Lower lobe of right lung (tissue), 2 donors: ENCODE measurements at places on chromosomes 1 and 21. TPM values are rescaled to one million over a fixed set of nuclear protein-coding genes. Genes with fewer than 3 reads are reported as not detected.

Gene DMRTA2
- total RNA-seq = not detected

Gene TSSK3
- 2.1 TPM for total RNA-seq

Gene MRPL37
- total RNA-seq = 41.8 TPM

Gene CXADR
- total RNA-seq = 26.6 TPM

DNA sequence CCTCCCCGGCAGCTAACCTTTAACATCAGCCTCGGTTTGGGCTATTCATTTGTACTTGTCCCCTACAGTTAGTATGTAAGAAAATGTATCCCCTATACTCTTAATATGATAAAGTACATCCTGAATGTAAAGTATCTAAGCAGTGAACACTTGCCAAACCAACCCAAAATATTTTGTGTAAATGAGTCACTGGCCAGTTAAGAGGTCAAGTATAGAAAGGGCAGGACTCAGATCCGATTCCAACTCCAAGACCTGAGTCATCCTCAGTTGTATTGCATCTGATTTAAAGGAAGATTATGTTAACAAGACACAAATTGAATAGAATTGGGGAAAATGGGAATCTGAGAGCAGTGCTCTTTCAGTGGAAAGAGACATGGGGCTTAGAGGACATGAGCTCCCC, 84.4 kb downstream of the CD58 start:
- DNase-seq = no peak

GRCh38 chr1:185532856-185533255, 201.3 kb upstream of the HMCN1 start:
- no peak for DNase-seq

DNA sequence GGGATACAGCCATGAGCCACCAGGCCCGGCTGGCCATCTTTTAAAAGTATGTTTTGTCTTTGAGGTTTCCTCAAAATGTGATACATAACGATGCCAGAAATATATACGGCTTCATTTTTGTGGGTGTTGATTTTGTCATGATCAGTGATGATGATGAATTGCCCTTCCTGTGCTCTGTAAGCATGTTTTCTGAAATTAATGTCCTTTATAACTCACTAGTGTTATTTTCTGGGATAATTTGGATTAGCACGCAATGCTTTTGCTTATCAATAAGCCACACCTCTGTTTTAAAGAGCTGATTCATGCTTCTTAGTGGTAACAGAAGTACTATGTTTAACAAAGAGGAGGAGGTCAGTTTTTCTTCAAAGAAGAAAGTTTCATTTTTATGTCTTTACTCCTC, 25.6 kb downstream of the PHACTR4 start:
- DNase-seq = no peak

DNA sequence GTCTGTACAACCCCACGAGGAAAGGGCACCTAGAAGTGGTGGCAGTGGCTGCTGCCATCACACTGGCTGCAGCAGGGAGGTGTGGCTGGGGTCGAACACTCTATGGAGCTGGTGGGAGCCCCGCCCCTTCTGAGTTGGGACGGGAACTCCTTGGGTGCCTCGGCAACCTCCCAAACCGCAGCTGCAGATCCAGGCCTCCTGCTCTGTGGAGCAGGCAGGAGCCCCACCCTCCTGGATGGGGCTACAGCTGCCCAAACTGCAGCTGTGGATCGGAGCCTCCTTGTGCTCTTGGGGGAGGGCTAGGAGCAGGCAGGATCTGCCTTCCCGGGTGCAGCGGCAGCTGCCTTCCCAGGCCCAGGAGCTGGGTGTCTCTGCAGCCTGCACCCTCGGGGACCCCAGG, 38.9 kb upstream of the TARDBP start:
- DNase-seq = no peak

DNA sequence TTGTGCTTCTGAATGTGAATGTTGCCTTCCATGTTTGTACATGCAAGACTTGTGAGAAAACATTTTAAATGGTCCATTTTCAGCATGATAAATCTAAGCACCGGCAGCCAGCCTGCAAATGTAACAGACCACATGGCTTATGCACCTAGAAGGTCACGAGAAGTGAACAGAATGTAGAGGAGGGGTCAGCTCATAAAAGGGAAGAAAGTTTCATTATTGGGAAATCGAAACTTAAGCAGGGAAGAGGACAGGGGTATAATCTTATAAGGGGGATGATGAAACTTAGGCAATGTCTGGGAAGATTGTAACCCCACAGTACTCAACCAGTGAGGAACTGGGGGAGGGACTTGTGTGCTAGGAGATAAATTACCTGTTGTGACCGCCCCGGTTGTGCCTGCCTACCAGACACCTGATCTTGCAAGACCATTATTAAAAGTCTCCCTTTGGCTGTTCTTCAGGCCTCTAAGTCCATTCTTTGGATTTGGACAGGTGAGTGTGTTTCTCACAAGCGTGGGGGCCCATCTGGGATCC, 37.7 kb upstream of the VN1R5 start:
- no peak for DNase-seq

GRCh38 chr1:153375511-153375910, at the start of gene S100A12:
TSS of gene S100A12 (minus strand) at chr1:153375621. CDS start at chr1:153374592, 1,029 bp downstream.
- DNase-seq = no peak
